NCI-H2029 (cell line): ENCODE measurements at places on chromosomes 3 and 15.
A peak's percentile ranks its signal among the peaks of the same experiment; 100 is the strongest.

DNA sequence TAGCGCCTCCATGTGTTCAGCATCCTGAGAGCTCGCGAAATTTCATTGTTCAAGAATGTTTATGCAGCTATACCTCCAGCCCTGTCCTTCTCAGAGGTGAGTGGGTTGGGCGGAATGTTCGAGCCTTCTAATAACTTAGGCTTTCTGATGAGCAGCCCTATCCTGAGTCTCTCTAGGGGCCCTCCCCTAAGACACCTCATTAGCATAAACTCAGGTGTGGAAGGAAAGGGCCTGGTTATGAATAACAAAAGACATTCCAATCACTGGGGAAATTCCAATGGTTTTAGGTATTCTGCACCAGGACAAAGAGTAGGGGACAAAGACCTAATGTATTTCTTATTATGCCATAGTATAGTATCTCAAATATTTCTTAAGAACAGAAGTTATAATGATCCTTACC is 138.1 kb upstream of the PDZRN3 start:
- DNase-seq = no peak

GRCh38 chr3:28901018-28901417 is 379.9 kb upstream of the RBMS3 start:
- no peak for DNase-seq

GRCh38 chr3:151796105-151796680 is 17.7 kb upstream of the AADAC start:
- no peak for DNase-seq

- DNase-seq = no peak
Observed at GRCh38 chr15:56648311-56648710, 85.0 kb downstream of the ZNF280D start.

GRCh38 chr3:23928524-23928923 is 11.6 kb downstream of the RPL15 start:
- DNase-seq = peak; percentile 14

DNA sequence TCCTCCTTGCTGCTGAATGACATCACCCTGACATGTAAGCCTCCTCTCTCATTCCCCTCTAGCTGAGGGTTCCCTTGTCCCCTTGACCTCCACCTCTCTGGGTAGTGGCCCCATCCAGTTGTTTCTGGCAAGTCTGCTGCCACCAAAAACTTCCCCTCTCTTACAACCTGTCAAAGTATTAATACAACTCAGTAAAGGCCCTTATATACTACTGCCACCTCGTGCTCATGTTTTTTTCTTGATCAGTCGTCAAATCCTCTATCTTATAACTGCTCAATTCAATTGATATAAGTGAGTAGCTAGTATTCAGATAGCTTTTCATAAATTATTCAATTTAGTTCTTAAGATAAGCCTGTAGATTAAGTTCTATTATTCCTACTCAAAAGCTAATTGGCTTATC is 249.6 kb downstream of the MBNL1 start:
- no peak for DNase-seq

- no peak for DNase-seq
Observed at GRCh38 chr3:23105048-23105447, 98.1 kb upstream of the UBE2E2 start.
